ENCODE measurements at places on chromosomes 1 and 21.
A peak's percentile ranks its signal among the peaks of the same experiment; 100 is the strongest.

GRCh38 chr1:56571448-56571847, 7.9 kb downstream of the PLPP3 start:
- no peak for DNase-seq

GRCh38 chr1:207181847-207182246, 77.8 kb downstream of the C4BPA start:
- no peak for DNase-seq

GRCh38 chr1:59564192-59564891, 250.4 kb upstream of the HOOK1 start:
- DNase-seq, result no peak

DNA sequence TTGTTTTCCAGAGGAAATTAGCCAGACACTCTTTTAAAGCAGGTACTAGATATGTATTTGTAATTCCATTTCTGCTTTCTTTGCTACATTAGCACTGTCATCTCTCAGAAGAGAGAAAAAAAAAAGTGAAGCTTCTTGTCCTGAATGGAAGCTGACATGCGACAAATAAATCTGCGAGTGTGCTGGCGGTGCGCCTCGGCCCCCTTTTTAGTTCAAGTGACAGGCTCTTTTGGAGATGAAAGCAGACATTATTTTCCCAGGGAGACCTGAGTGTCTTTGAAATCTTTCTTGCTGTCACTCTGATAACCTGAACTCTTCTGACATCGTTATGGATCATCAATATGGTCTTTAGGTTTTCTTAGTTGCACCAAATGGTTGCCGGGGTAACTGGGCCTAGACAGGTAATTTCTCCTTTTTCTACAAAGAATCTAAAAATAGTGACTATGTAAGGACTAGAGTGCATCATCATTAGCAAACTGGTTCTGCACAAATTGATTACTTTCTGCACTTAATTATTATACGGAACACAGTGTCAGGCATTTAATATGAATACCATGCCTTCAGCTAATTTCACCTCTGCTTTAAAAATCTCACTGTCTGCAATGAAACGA, 478.6 kb downstream of the PCP4 start:
- no peak for DNase-seq

DNA sequence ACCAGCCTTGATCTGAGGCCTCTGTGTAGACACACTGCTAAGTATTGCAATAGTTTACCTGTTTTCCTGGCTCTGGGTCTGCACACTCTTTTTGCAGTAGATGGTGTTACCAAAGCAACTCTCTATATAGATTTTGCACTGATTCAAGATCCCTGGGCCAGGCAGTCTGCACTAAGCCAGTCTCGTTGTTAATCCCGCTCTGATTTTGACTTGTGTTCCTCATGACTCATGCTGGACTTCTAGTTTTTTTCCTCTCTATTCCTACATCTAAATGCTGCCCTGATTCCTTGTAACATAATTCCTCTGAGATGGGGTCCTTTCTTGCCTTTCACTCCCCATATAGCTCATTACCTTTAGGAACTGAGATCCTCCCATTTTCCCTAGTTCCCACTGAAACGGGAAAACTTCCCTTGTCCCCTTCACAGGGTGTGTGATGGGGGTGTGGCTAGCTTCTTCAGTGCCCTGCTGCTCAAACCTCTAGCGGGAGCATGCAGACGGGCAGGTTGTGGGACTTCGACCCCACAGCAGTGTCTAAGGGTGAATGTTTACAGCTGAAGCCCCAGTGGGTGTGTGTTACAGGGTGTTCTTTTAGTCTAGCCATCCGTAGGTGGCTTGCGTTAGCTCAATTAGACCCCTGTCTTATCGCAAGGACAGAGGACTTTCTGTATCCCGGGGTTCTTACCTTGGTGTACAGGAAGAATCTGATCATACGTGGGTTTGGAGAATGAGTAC, 106.5 kb upstream of the RAB3GAP2 start:
- no peak for DNase-seq

DNA sequence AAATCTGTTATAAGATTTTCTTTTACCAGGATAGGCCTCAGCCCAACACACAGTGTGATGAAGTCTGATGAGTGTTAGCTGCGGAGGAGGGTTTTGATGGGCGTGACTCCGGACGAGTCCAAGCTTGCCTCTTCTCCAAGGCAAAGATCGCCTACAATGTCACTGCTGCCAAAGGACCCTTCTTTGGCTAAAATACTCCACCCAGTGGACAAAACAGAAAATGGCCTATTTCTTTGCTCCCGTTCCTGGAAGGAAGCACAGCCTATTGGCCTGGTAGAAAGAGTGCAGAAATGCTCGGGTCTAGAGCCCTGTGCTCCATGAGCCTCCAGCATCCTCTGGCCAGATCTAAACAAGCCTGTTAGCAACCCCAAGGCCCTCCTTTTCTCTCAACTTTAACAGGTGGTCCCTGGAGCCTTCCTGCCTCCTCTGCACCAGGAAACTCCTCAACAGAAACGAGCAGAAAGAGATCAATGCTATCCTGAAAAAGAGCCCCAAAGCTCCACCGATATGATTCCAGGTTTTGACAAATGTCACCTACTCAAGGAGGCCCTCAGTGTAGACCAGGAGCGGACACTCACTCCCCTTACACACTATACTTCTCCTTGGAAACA, 3.4 kb upstream of the CASQ2 start:
- DNase-seq, result peak; percentile 53

GRCh38 chr1:1906185-1907097, 8.6 kb upstream of the CALML6 start:
- peak; percentile 86 for DNase-seq

DNA sequence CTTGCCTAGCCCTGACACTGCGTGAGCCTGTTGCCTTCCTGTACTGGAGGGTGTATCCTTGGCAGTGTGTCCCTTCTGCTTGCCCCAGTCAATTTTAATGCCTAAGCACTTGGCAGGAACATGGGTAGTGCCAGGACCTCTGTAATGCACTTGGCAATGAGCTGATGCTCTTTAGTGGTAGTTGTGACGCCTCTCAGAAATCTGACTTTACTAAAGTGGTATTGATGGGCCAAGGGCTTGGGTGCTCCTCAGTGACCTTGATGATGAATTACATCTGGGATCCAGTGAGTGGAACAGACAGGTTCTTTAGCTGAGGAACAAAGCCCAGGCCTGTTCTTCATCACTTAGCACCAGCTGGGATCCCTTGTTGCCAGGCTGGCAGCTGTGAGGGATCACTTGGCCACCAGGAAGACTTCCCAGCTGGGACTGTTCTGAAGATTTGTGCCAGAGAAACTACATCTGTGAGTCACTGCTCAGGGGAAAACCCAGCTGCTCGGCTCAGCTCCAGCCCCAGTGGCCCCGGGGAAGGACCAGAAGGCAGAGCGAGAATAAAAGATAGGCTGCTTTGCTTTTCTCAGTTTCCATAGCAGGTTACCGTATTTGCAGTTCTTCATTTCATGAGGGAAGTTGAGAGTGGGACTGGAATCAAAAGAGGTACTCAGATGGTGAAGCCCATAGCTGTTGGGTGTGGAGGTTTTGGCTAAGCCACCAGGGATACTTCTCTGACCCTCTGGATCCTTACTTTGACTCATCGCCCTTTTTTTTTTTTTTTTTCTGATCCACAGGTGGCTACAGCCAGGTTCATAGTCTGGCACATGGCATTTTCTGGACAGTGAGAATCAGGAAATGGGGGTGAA, 28.5 kb upstream of the KCNA2 start:
- DNase-seq, result no peak

GRCh38 chr1:241637604-241638003, 2.6 kb downstream of the CHML start:
- no peak for DNase-seq

- DNase-seq, result no peak
Observed at GRCh38 chr1:17976854-17977253, 130.7 kb upstream of the IGSF21 start.

Measured in SW 1271 (cell line).